ENCODE measurements at places on chromosomes 12 and 14.
A peak's percentile ranks its signal among the peaks of the same experiment; 100 is the strongest.

DNA sequence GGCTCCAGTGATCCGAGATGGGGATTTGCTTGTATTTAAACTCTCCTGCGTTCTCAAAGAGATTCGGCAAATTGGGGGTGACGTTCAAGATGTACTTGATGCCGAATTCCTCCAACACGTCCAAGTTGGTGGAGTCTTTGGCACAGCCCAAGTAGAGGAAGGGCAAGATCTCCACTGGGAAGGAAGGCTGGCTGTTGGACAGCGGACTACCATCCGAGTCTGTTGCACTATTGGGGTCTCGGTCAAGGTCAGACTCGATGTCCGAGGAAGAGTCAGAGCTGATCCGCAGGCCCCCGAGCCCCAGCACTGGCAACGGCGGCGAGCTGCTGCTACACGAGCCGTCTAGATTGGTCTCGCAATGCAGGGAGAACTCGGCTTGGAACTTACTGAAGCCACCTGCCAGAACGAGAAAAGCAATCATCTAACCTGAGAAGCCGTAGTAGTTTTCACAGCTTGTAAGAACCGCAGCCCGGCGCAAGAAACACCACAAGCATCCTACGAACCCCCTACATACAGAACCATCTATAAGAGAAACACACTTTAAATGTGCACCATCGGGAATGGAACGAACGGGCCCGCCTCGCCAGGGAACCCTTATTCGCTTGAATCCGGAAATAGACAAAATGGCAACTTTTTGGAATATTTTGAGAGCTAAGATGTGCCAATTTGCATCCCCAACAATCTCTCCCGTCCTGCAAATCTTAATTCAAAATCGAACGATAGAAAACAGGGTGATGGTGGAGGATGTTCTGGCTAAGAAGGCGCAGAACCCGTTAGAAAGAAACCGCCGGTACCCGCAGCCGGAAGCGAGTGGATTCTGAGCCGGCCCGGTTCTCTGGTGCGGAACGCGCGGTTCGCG, 1.4 kb downstream of the DUSP6 start:
- peak; percentile 35 for DNase-seq

DNA sequence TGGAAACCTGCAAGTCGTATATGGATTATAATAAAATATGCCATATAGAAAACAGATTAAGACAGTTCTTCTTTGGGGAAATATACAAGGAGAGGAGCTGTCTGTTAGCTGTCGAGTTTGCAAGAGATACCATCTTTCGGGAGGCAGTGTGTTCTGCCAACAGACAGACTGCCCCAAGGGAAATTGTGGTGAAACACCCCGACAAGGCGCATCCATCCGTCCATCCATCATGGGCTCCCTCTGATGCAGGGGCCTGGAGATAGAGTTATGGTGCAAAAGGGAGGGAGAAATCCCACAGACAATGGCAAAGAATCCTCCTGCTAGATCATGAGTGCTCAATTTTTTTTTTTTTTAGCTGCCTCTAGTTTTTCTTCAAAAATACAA, 156.3 kb downstream of the DPF3 start:
- no peak for DNase-seq

DNA sequence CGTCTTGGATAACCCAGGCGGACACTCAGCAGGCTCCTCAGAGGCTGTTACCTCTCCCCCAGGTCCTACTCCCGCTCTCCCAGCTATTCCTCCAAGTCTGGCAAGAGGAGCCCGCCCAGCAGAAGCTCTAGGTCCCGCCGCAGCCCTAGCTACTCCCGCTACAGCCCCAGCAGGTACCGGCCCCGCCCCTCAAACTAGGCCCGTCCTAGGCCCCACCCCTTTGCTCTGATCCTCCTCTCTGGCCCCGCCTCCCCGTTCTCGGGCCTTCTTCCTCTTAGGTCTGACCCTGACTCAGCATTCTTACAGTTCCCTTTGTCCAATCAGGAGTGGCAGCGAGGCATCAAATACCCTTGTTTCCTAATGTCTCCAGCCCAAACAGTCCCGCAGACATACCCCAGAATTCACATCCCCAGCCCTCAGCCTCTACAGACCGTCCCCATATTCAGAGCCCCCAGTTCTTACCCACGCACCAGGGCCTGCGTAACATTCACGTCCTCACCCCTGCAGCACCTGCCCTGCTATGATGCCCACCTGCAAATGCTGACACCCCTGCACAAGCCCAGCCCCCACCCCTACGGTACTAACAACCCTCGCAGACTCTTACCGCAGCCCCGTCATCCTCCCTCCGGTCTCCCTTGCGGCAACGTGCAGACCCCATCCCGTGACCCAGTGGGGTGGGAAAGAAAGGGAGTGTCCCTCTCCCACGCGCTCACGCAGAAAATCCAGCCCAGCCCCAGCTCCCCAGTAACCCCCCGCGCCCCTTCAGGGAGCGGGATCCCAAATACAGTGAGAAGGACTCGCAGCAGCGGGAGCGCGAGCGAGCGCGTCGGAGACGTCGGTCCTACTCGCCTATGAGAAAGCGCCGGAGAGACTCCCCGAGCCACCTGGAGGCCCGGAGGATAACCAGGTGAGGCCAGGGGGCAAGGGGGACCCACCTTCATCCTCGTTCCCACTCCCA, 25.0 kb upstream of the HSPB8 start:
- peak; percentile 19 for DNase-seq

DNA sequence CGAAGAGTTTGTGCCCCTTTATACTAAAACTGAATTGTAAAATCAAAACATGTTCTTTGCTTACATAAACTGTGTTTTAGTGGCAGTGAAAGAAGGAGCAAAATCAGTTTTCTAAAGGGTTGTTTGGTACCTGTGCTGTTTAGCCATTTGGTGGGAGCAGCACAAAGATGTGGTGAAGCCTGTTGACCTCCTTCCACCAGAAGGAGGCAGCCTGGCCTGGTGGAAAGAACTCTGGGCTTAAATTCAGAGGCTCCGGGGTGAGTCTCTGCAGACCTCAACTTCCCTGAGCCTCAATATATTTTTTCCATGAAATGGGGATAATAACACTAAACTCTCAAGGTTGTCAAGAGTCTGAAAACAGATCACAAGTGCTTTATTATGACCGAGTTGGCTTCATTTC, 502.5 kb downstream of the VRK1 start:
- no peak for DNase-seq

DNA sequence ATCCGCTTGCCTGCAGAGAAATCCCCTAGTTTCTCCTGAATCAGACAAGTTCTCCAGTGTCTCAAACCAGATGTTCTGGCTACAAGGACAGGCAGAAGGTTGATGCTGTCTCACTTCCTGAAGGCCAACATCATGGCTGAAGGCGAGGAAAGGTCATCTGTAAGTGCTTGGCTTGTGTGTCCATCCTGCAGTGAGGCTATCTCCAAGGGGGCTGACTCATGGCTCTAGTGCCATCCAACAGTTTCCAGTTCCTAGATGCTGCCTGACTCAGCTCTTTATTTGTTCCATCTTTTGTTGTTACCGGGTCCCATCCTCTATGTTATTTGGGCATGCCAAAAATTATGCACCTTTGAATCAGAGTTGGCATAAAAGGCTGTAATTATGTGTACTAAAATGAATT, 232.1 kb upstream of the TBX3 start:
- no peak for DNase-seq

DNA sequence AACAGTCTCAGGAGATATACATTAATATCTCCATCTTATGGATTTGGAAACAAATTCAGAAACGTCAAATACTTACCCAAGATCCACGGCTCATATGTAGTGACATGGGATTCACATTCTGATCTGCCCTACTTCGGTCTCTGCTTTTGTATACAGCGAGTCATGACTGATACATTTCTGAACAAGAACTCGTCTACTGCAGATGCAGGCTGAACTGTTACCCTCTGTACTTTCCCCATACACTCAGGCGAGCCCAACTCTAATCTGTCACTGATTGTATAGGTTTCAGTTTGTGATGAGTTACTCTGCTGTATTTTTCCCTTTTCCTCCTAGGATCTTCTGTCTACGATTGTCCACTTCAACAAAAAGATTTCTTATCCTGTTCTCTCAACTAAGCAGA, 441.6 kb downstream of the CCDC91 start:
- DNase-seq = no peak

DNA sequence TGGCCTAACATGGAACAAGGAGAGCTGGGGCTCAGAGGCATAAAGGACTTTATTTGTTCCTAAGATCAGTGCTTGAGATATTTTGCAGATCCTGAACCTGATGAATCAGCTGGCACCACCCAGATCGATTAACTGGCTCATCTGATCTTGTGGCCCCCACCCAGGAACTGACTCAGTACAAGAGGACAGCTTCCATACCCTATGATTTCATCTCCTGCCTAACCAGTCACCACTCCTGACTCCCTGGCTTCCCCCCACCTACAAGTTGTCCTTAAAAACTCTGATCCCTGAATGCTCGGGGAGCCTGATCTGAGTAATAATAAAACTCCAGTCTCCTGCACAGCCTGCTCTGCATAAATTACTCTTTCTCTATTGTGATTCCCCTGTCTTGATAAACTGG, 5.1 kb downstream of the C12orf56 start:
- DNase-seq = no peak

GRCh38 chr14:65329911-65330310, 82.6 kb upstream of the FUT8 start:
- no peak for DNase-seq

- no peak for DNase-seq
Observed at GRCh38 chr12:50362671-50363070, 33.7 kb downstream of the FAM186A start.

DNA sequence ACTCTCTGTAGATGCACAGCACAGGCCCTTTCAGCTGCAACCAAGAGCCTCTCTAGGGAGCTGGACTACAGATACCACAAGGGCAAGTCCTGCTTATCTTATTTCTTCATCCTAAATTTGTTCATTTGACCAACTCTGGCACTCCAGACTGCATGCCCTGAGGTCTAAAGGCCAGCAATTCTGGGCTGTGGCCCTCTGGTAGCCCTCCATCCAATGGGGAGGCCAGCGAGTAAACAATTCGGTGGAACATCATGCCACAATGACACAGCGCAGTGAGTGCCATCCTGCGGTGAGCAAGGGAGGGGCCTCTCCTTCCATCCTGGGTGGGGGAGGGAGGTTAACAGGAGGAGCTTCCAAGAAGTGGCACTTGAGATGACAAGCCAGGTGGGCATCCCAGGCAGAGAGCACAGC, 652 bp upstream of the SELPLG start:
- DNase-seq = peak; percentile 71

- DNase-seq = no peak
Observed at GRCh38 chr14:33524244-33524643, 426.6 kb downstream of the EGLN3 start.

DNA sequence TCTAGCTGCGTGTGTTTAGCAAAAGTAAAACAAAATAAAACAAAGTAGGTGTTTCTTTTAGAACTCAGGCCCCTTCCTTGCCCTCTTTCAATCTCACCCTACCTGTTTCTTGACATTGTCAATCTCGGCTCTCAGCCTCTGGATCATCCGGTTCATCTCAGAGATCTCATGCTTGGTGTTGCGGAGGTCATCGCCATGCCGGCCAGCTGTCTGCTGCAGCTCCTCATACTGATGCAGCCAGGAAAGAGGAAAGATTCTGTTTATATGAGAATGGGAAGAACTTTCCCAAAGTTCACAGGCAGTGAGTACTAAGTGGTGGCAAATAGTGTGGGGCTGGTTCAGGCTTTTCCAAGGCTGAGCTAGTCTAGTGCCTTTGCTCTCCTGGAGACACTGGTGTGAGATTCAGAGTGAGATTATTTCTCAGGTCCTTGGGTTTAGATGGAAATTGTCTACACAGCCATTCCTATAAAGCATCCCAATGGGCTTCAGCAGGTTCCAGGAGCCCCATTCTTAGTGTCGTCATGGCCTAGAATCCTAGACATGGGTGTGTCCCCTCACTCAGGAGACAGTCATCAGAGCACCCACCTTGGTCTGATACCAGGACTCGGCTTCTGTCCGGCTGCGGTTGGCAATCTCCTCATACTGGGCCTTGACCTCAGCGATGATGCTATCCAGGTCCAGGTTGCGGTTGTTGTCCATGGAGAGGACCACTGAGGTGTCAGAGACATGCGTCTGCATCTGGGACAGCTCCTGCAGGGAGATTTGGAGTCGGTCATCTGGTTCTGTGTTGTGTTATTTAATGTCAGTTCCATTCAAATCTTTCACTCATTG, 3.0 kb downstream of the KRT5 start:
- DNase-seq = no peak

DNA sequence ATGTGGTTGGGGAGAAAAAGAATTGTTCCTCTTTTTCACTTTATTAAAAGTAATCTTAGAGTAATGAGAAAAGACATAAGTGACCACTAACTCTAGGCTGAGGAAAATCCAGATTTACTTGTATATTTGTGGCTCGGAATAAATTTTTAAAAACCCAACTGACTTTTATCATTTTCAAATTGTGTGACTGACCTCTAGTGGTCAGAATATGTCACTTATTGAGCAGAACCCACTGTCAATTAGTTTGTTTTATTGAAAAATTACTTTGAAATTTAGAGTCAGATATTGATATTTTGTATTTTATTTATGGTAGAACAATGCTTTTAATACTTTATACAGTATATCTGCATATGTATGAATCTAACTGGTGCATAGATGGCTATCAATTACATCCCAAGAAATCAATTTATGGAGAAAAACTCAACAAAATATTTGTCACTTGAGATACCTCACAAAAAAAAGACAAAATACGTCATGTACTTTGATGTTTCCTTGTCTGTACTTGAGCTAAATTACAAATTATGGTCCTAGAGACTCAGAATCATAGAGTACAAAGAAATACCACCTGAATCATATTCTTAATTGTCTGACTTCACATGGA, 229.4 kb downstream of the CNTN1 start:
- DNase-seq = peak; percentile 30

GRCh38 chr12:20426191-20426590, 57.9 kb downstream of the PDE3A start:
- no peak for DNase-seq

DNA sequence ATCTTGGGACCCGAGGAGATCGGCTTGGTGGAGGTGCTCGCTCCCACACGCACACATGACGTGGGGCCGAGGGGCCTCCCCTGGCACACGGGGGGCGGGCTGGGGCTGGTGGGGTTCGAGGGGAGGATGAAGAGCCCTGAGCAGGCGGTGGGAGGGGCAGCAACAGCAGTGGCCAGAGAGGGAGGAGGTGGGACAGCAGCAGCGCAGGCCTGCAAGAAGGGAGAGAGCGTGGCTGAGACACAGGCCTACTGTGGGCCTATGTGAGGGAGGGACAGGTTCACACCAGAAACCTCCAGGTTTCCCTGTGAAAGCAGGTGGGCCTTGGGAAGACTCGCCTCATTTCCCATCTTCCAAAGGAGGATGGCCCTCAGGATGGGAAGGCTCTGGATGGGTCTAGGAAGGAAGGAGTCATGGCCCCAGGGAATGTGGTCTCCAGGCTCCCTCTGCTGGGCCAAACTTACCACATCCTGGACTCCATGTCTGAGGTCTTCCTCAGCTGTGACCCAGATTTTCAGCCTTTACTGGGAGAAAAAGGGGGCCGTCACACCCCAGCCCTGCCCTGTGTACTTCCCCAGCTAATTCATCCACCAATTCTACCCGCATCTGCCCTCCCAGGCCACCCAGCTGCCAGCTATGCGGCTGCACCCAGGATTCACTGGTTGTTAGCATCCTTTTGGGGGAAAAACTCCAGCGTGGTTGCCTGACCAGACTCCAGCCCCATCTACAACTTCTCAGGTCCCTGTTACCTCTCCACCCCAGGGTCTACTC, 2.8 kb downstream of the PIANP start:
- DNase-seq = peak; percentile 57

- DNase-seq = no peak
Observed at GRCh38 chr12:92145481-92145730, 240 bp downstream of the BTG1 start.
